ENCODE measurements at places on chromosomes 12 and 14.

DNA sequence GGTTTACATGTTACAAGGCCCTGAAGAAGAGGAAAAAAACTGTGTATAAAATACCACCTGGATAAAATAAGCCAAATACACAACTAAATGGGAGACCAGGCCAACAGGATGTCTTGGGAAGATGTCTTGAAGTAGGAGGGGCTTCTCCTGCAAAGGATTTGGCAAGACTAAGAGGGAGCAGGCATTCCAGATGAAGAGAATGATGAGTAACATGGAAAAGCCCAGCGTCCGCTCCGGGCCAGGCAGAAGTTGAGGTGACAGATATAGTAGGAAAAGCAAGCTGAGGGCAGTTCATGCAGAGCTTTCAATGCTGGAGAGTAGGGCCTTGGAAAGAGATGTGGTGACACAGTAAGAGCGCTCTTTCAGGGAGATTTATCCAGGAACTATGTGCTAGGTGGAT lies 16.1 kb upstream of the EIF4B start:
- DNase-seq, result no peak

- no peak for DNase-seq
Observed at GRCh38 chr12:19131025-19131444, 1.5 kb downstream of the PLEKHA5 start.

- DNase-seq, result no peak
Observed at GRCh38 chr12:46915082-46915481, 89.3 kb upstream of the SLC38A4 start.

DNA sequence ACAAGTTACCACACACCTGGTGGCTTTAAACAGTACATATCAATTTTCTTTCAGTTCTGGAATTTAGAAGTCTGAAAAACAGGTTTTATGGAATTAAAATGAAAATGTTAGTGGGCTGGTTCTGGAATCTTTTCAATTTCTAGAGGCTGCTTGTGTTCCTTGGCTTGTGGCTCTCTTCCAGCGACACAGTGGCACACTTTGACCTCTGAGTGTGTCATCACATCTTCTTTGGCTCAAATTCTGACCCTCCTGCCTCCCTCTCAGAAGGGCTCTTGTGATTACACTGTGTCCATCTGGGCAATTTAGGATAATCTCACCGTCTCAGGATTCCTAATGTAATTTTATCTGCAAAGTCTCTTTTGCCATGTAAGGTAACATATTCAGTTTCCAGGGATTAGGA lies 170.0 kb downstream of the PLCZ1 start:
- DNase-seq, result no peak

- no peak for DNase-seq
Observed at GRCh38 chr12:117334051-117334450, 27.4 kb downstream of the NOS1 start.

- DNase-seq, result no peak
Observed at GRCh38 chr14:31926652-31927347, 150.3 kb upstream of the ARHGAP5 start.
